NCI-H2029 (cell line): ENCODE measurements at places on chromosomes 5 and 9.
A peak's percentile ranks its signal among the peaks of the same experiment; 100 is the strongest.

DNA sequence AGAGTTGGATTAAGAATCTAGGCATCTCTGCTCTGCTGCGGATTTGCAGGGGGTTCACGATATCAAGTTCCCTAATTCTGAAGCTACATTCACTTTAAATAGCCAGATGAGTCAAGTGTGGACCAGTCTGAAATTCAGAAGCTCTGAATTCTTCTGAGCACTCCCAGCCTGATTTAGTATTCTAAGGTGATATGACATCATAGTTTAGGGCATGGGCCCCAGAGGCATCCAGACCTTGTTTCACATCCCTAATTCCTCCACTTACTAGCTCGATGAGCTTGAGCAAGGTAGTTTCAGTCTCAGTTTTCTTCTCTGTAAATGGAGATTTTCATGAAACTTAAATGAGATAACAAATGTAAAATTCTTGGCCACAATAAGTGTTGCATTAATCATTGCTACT lies 65.2 kb downstream of the TMEM167A start:
- no peak for DNase-seq

DNA sequence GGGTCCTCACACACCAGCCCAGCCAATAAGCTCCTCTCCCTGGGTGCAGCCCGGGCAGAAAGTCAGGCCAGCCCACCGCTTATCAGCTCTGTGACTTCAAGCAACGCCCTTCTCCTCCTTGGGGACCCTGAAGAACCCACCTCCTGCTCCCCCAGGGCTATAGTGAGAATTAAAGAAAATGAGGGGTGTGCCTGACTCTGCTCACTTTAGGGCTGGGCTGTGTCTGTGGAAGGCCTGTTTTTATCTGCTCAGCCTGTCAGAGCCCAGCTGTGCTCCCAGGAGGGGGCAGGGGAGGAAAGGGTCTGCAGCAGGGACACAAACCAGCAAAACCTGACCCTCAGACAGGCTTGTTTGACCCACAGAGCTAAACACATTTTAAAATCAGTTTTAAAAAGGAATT lies 3.9 kb downstream of the GPRIN1 start:
- DNase-seq = no peak

DNA sequence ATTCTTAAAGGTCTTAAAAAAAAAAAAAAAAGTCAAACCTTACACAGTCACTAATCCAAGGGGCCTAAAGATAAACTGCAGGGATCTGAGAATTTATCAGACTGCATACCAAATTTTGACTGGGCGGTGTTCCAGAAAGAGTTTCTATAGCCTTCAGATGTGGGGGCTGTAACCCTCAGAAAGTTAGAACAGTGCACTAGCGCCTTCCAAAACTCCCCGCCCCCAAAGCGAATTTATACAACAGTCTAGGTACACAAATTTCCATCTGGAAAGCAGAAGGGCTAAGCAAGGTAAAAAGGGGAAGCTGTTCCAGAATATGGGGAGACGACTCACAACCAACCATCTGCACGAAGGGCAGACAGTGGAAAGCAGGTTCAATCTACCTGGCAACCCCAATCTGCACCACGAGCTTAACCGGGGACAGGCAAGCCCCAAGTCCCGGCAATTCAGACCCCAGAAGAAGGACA lies 813 bp downstream of the ERMP1 start:
- no peak for DNase-seq

DNA sequence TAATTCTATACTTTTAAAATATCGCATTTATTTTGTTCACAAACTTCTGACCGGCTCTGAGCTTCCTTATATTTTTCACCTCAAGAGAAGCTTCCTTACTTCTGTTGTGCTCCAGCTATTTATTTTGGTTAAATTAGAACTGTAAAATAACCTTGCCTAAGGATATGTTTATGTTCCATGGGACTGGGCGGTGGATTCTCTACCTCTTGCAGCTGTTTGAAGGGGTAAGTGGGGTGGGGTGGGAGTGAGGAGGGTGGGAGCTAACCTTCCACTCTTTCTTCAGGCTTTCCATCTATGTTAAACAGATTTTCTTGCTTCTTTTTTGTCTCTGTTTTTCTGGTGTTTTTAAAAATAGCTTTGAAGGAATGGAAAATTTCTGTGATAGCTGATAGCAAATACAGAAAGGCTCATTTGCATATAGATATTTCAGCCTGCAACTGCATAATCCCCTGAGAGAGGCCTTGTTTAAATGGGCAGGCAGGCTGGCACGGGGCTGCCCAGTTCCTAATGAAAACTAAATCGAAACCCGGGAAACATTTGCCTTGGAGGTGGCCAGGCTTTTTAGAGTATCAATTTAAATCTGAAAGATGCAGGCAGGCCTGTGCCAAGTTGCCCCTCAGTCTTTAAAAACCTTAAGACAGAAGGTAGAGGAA lies 122.1 kb upstream of the DMAC1 start:
- no peak for DNase-seq

DNA sequence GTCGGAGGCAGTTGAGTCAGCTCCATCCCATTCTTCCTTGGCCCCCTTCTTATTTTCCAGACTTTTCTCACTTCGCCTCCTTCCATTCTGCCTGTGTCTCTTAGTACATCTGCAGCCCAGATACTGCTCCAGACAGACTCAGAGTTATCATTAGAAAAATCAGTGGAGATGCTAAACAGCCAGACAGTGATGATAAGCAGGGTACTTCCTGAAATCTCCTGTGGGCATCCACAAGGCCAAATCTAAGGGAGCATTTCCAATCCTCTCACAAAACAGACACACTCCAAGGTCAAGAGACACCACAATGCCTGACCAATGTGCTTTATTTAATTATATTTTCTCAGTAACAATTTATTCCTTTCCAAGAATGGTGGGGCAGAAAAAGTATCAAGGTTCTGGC lies 14.5 kb upstream of the RLN1 start:
- no peak for DNase-seq

- DNase-seq = no peak
Measured at GRCh38 chr9:1535051-1535450, 480.1 kb upstream of the SMARCA2 start.

DNA sequence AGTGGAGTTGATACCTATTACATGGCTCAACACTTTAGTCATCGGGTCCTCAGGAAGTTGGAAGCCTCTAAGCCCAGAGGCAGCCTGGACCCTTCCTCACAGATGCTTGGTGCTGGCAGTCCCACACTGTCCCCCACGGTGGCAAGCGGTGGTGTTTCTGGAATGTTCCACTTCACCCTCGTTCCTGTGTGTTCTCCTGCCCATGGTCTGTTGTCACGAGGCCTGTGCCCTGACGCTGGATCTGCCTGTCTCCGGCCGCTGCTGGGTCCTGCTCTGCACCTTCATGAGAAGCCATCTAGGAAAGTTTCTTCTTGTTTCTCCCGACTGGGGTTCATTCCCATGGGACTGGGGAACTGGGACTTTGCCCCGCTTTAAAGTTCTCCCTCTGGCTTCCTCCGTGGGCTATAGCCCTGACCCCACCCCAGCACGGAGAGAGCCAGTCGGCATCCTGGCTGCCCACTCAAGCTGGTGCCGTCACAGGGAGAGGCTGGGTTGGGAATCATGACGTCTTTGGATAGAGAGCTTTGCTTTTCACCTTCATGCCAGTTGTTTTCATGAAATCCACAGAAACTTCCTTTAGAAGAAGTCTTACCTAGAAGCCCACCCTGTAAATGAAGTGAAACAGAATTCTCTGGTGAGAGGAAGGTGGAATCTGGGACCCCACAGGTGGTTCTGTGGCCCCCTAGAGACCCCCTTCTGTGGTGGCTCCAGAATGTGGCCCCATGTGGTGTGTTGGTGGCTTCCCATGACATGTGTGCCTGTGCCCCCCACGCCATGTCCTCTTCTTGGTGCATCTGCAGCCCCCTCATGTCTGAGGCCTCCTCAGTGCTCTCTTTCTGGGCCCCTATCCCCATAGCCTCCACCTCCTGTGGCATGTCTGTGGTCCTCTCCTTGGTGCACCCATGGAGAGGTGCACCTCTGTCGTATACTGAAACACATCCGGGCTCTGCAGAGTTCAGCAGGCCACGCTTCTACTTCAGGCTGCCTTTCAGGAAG lies 43.8 kb downstream of the TRIP13 start:
- DNase-seq = no peak

DNA sequence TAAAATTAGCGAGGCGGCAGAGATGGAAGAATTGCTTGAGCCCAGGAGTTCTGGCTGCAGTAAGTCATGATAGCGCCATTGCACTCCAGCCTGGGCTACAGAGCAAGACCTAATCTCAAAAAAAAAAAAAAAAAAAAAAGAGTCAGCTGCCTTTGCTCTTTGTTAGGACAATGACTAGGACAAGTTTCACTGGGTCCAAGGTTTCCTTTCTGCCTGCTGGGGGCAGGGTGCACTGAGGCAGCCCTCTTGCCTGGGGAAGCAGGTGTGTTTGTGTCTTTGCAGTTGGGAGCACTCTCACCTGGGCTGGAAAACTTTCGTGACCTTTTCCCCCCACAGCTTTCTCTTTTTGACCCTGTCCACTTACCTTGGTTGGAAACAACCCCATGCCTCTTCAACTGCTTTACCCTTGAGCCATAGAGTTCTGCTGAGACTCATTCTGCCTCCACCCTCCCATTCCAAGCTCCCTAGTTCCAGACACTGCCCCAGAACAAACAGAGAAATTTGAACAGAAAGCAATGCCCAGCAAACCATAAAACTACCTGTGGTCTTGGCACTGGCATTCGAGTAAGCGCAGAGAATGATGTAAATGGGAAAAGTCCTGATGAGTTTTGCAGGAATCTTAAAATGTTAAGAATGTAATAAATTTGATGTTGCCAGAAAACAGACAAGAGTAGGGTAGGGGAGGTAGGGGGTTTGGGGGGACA lies 17.0 kb upstream of the MYO10 start:
- no peak for DNase-seq

GRCh38 chr5:154206311-154206710 lies 15.8 kb downstream of the GALNT10 start:
- DNase-seq = no peak

- DNase-seq = peak; percentile 38
Measured at GRCh38 chr5:50922942-50923767, 256.7 kb downstream of the PARP8 start.

GRCh38 chr9:18747595-18747994 lies 273.6 kb downstream of the ADAMTSL1 start:
- DNase-seq = no peak

DNA sequence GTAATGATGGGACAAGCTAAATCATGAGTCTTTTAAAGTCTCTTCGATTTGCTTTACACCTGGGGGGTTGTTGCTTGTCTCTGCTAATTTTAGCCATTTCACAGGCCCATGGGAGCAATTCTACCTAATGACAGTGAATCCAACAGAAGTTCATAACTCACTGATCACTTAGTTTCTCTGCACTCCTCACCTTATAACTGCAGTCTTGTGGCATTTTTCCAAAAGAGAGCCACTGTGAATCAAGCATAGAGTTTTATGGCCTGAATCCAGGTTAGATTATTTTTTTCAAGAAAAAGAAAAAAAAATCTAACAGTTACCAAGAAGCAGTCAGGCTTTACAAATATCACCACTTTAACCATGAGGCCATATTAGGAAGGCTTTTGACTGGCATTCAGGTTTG lies 1.5 kb upstream of the IL7R start:
- no peak for DNase-seq

DNA sequence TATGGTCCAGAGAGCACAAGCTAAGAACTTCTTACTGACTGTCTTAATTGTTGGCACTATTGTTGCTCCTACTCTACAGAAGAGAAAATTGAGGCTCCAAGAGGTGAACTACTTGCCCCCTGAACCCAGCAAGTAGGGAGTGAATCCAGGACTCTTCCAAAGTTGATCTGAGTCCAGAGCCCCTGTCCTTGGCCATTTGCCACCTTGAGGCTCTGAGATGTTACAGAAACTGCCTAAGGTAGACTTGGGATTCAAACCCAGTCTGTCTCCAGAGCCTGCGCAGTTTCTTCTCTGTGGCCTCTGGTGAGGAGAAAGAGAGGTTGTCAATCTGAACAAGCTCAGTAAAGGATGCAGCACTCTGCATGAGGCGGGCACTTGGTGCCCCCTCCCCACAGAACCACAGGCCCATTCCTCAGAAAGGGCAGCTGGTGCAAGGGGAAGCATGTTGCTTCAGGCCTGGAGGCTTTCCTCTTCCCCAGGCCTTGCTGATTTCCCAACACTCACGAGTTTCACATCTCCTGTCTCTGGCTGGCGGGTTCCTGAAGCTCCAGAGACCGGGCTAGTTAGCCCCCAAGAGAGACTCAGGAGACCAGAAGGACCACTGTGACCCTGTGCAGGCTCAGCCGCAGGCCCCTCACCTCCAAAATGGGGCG lies 2.9 kb upstream of the LCP2 start:
- no peak for DNase-seq

GRCh38 chr5:132814503-132815294 lies 1.6 kb downstream of the SOWAHA start:
- no peak for DNase-seq

DNA sequence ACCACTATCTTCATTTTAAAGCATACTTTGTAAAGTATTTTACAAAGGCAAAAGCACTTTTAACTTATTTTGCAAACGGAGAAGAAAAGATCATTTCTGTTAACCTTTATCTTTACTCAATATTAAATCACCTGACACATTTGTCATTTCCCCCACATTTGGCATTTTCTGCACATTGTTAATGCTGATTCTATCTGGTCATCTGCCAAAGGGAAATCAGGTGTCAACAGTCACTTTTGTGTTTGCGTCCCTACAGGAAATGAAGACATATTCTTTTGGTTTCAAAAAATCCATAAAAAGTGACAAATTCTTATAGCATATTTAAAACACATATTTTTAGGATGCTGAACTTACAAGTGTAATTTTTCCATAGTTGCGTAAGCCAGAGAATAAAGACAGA lies 191.3 kb upstream of the TMEM161B start:
- no peak for DNase-seq

DNA sequence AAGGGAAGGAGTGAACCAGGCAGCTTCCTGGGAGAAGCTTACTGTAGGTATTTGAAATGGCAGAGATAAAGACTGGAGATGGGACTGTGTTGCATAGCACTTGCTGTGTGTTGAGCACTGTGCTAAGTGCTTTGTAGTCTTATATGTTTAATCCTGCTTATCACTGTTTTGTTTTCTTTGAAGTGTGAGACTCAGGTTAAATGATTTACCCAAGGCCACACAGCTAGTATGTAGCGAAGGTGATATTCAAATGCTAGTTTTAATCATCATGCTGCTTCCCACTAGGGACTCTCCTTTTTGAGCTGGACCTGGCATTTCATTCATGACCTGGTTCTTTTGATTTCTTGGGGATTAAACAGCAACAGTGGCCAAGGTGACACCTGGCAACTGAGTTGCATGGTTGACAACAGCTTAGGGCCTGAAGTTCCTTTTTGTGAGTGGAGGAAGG lies 35.3 kb upstream of the SPRY4 start:
- no peak for DNase-seq

- no peak for DNase-seq
Measured at GRCh38 chr9:37514999-37515398, 29.3 kb downstream of the POLR1E start.
